ENCODE measurements at places on chromosomes 3 and 15. TPM values are rescaled to one million over a fixed set of nuclear protein-coding genes. Genes with fewer than 3 reads are reported as not detected.

DNA sequence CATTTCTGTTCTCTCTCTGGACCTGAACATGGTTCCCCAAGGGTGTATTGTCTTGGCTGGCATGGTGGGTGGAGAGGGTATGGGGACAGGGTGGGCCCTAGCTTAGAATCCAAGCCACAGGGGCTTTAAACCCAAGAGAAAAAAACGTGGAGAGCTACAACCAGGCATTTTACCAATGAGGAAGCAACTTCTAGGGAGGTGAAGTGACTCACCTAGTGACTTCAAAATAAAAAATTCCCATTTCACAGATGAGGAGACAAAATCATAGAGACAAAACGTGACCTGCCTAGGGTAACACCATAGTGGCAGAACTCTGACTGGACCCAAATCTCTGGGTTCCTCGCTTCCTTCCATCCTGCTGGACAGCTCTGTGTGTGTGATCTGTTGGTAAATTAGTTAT is 216.8 kb downstream of the RPLP1 start:
- DNase-seq, result no peak

CCR9 gene
- not detected for total RNA-seq

NANOGP8 gene
- total RNA-seq, result 91.5 TPM

DNA sequence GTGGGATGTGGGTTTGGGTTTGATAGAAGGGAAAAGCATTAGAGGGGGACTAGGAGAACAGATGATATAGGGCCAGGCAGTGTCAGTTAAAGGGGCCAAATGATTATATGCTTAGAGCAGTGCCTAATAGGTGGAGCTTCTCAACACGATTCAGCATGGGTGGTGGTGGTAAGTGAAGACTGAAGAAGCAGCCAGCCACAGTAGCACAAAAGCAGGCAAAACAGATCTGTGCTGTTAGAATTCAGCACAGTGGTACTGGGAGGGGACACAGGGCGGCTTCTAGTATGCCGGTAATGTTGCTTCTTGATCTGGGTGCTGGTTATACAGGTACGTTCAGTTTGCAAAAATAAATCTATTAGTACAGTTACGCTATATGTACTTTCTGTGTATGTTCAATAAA is 25.5 kb downstream of the PDE8A start:
- no peak for DNase-seq

DNA sequence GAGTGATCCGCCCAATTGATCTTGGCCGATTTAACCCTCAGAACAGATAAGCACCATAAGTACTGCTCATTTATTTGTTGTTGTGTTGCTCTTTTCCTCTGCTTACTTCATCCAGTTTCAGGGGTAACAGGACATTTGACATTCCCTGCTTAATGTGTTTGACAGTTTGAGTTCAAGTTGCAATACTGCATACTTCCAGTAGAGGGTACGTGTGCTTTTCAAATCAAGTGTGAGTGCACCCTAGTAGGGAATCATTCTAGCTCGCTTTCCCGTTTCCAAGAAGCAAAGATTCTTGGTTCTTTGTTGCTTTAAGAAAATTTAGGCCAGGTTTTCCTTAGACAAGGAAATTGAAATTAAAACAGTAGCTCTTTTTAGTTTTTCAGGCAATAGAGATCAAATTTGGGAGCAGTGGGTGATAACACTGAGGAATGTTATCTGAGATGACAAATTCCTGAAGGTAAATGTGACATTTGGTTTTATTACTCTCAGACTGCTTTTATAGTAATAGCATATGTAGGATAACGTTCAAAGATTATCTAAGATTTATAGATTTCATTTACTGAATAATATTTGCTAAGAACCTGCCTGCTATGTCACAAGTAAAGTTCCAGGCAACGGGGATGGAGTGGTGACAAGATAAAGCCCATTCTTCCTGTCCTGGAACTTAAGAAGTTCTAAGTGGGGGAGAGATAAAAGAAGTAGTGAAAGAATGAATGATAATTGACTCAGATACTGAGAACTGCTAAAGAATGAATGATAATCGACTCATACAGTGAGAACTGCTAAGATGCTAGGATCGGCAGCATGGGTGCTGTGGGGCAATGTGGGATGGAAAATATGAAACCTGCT is 73.3 kb downstream of the SYNPR start:
- no peak for DNase-seq

GRCh38 chr3:72162649-72163184 is 377.8 kb upstream of the PROK2 start:
- DNase-seq, result no peak

DNA sequence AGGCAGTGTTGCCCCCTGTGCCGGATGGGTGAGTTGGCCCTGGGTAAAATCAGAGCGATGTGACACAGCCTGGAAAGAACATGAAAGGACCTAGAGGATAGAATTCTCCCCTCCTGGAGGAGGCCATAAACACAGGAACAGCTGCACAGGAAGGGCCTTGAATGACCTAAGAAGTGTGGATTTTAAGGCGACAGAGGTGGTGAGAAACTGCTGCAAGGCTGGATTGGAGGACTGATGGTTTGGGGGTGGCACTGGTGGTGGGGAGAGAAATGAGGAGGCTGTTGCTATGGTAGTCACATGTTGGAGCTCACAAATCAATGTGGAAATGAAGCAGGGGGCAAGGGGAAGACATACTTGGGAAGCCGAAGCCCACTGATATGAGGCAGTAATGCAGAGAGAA is 13.8 kb downstream of the XIRP1 start:
- no peak for DNase-seq

DNA sequence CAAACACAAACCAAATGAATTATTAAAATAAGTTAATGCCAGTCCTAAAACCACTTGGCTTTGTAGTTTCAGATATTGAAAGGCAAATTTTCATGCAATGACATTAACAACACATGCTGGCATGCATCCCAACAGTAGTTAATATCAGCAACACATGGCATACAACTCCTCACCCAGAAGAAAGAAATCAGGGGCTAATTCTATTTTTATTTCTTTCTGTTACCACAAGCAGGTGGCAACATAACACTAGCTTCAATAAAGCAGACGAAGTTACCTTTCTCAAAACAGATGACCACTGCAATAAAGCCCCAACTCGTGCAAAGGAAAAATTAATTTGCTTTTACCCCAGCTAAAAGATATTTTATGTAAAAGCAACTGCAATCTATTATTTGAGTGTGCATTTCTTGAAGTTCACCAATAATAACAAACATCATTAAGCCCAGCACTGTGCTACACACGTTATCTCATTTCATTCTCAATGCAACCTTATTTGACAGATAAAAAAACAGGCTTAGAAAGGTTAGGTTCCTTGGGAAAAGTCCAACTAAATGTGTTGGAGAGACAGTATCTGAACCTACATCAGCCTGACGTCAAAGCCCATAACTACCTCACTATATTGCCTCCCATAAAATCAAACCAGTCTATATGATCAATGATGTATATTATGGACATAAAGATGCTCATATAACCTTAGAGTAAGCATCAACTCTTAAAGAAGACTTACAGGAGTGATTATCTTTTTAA is 2.8 kb downstream of the TOP2B start:
- no peak for DNase-seq

COL6A5 gene
- total RNA-seq, result 0.04 TPM

VGLL3 gene
- 19.7 TPM for total RNA-seq

GRCh38 chr15:63185206-63185605 is 4.2 kb upstream of the RAB8B start:
- DNase-seq, result no peak

DNA sequence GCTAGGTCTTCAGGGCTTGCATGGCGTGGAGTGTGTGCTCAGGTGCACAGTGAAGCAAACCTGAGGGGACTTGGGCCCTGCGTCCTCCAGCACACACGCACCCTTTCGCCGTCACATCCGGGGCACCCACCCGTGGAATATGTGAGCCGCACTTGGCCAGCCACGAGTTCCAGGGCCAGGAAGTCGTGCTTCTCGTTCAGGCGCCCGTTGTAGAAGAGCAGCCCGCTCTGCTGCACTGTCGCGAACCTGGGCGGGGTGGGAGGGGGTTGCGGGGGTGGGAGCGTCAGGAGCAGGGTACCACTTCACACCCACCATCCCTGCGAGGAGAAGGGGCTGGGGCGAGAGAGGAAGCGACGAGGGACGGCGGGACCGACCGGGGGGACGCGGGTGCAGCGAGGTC is 7.1 kb downstream of the CELSR3 start:
- DNase-seq, result no peak

GOLGA8T gene
- total RNA-seq, result 0.53 TPM

ADAMTS7 gene
- total RNA-seq, result 25.0 TPM

DNA sequence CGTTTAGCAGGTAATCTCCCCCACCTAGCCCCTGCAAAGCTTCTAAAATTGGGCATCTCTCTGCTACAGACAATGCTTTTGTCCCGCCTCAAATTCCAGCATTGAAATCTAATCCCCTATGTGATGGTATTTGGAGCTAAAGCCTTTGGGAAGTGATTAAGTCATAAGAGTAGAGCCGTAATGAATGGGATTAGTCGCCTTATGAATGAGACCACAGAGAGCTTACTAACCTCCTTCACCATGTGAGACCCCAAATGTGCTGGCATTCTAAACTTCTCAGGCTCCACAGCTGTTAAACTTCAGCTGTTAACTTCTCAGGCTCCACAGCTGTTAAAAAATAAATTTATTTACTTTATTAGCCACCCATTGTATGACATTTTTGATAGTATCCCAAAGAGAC is 374.2 kb upstream of the BCHE start:
- DNase-seq, result no peak

Data from H9 (cell line).